Right kidney (tissue), 9 donors: ENCODE measurements at places on chromosomes 1 and 21.

GRCh38 chr1:106879538-106879937 is 176.9 kb upstream of the PRMT6 start:
- no peak for DNase-seq

GRCh38 chr1:85421179-85421578 is 43.8 kb downstream of the DDAH1 start:
- DNase-seq, result no peak

GRCh38 chr1:188888386-188888785 is 1589.3 kb downstream of the BRINP3 start:
- DNase-seq, result no peak

GRCh38 chr1:25477448-25478034 is 46.8 kb downstream of the MACO1 start:
- DNase-seq, result no peak

DNA sequence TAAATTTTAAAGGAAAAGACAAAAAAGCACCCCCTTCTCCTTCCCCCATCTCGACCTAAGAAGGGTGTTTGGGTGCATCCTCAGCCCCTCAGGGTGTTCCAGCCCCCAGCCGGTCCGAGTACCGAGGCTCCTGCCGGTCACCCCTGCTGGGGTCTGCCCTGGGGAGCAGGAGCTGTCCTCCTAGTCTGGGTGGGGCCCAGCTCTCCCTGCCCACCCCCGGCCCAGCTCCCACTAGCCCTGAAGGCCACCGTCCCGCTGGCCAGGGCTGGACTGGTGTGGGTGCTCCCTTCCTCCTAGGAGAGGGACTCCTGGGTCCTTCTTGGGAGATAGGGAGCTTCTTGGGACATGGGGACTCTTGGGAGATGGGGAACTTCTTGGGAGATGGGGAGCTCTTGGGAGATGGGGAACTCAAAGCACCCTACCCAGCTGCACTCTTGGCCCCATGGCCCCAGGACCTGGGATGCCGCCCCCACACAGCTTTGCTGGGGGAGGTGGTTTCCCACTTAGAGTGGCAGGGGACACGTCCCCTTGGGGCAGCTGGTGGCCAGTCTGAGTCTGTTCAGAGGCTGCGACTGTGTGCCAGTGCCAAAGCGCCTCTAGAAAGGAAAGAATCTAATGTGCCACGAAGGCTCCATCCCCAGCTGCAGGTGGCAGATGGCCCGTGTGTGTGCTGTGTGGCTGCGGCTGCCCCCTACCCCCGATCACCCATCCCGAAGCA is 44.5 kb downstream of the MORN1 start:
- DNase-seq, result no peak

- DNase-seq, result no peak
Observed at GRCh38 chr1:2047749-2048729, 2.2 kb upstream of the PRKCZ start.

DNA sequence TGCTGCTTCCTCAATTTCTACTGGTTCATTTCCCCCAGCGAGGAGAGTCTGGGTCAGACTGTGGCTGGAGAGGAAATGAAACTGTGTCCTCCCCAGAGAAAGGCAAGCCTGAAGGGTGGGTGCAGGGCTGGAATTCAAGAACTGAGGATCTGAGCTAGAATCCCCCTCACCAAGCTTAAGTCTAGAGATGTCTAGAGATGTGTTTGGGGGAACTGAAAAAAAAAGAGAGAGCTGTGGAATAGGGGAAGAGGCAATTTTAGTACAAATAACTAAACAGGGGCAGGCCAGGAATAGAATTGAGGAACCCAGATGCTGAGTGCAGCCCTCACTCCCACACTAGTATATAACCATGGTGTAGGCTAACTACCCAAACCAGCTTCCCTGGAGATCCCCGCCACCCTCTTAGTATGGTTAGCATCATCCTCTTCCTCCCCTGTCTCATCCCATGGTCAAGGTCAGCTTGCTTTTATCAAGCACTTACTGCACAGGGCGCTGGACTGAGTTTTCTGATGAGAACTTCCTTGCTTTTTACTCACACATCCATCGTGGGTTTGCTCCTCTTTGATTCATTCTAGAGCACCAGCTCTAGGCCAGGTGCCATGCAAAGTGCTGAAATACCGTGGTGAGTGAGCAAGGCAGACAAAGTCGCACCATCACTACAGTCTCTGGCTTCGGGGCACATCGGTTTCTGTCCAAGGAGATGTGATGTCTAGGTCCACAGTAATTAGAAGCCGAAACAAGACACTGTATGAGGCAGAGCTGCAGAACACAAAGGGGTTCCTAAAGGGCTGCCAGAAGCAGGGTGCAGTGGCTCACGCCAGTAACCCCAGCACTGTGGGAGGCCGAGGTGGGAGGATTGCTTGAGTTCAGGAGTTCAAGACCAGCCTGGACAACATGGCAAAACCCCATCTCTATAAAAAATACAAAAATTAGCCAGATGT is 112.9 kb upstream of the IPO9 start:
- no peak for DNase-seq

DNA sequence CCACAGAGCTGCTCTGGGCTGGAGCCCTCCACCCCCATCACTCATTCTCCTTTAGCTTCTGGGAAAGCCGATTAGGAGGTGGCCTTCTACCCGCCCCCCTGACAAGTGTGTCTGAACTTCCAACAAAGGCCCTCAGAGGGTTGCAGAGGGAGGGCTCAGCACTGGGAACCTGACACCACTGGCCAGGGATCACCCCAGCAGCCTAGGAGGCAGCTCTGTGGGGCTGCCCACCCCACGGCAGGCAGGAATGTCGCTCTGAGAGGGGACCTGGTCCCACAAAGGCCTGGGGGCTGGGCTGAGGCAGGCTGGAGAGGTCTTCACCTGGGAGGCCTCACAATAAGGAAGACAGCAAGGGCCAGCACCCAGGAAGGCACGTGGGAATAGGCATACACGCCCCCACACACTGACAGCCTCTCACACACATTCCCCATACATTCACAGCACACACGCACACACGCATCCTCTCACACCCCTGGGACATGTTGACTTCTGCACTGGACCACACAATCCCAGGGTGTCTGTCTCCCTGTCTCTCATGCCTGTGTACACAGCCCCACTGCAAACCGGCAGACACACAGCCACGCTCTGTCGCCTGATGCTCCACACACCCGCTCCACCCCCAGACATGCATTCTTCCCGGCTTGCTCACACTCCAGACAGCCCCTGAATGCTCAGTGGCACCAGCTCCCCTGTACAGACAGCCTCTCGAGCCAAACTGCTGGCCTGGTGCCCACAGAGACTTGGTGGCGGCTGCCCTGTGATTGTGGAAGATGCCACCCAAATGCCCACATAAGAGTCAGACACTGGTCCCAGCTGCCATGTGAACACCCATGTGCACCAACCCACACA is 30.7 kb downstream of the DMBX1 start:
- DNase-seq, result no peak

- DNase-seq, result no peak
Observed at GRCh38 chr1:26745191-26745590, 42.6 kb upstream of the PIGV start.

GRCh38 chr1:156500543-156500792 is at the start of gene MEF2D:
MEF2D (minus strand) TSS chr1:156500775; CDS start chr1:156483292, 17,483 bp downstream.
- DNase-seq, result peak; percentile 81

GRCh38 chr1:180261524-180262155 is 31.6 kb downstream of the LHX4 start:
- DNase-seq, result no peak

DNA sequence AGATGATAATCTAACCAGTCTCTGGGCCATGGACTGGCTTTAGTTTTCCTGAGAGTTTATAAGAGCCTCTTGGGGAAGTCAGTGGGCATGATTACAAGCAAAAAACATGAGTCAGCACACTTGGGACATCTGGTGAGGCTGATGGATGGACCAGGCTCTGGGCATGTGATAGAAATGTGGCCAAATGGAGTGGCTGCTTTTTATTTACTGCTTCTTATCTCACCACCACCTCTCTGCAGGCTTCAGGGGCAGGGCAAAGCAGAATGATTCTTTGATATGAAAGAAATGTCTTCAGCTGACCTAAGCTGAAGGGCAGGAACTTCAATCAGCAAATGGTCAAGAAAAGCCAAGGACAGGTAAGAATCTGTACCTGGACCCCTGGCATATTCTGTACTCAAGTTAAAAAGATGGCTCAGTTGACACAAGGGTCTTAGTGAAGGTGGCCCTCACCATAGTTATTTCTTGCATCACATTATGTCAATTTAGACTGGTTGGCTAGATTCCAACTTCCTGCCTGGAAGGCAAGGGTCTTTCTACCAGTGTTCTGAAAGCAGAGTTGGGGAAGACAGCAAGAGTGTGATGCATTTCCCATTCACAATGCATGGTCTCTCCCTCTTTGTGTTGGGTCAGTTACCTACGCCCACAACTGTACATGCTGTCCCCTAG is 162.8 kb downstream of the FASLG start:
- DNase-seq, result no peak

- no peak for DNase-seq
Observed at GRCh38 chr1:199067483-199067882, 428.6 kb downstream of the PTPRC start.

DNA sequence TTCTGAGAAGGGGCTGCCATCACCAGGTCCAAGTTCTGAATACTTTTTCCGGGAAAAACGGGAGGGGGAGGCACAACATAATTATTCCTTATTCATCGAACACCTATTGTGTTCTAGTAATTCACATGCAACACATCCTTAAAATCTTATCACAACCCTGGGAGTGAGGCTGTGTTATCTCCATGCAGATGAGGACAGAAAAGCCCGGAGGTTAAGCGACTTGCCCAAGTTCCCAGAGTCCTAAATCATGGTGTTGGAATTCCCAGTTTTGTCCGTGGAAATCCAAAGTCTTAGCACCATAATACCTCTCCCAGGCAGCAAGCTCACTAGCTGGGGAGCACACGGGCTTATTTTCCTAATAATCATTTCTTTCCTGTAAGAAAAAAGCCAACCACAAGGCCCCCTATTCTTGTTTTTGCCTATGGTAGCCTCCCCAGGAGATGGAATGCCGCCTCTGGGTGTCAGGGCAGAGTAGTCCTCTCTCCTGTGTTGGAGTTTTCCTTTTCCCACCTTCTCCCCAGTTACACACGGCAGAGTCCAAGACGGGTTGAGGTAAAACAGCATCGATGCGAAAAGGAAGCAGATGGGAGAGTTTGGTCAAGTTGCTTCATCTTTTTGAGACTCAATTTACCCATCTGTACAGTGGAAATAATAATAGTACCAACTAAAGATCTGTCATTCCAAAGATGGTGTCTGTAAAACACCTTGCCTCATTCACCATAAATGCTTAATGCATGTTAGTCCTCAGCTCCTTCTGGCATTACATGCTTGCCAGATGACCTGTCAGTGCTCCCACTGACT is 228.0 kb upstream of the TMEM51 start:
- no peak for DNase-seq

GRCh38 chr1:52769346-52770033 is 43.2 kb downstream of the ZYG11B start:
- DNase-seq, result no peak

- DNase-seq, result no peak
Observed at GRCh38 chr1:226708342-226708780, 30.7 kb downstream of the ITPKB start.

DNA sequence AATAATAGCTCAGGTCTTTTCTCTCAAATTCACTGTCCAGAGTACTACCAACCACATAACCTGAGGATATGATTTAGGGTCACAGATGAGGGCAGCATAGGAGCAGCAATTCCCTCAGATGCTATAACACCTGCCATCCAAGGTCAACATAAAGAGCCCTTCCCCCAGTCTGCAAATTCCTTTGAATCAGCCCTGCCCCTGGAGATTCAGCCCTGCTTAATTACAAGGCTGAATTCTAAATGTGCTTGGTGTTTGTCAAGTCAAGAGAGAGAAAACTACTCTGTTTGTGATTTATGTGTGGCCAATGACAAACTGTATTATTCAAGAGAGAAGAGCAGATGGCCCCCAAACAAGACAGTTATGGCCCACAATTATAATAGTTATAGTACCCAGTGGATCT is 195.7 kb upstream of the ADGRL2 start:
- no peak for DNase-seq

DNA sequence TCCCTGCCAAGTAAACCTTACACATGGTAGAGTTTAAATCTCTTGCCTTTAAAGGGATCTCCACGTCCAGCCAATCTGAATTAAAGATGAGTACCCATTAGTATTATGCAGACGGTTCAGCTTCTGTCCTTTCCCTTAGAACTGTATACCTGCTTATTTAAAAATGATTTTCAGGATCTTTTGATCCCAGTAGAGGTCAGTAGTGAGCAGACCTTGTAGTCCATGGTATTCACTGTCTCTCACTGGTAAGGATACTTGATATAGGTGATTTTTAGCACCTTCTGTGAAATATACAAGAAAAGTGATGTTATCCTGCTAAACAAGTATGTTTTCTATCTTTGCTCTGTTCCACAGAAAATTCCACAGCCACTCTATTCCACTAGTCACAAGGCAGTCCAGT is 1211.6 kb upstream of the ADGRL4 start:
- no peak for DNase-seq

DNA sequence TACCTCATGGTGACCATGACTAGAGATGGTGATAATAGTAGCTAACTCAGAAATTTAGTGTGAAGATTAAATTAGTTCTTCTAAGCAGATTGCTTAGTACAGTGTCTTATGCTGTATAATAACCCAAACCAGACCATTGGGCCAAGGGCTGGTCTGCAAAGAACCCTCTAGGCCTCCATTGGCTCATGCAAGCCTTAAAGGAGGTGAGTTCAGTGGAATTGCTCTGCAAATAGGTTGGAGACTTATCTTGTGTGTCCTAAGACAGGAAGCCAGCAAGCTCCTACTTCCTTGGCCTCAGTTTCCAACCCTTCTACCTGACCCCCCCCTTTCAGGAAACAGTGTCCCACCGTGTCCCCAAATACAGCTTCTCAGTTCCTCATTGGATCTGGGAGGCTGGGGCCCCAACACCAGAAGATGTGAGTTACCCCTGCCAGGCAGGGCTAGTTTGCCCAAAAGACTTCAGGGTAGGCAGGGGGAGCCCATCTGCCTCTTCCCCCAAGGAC is 1.9 kb upstream of the MEF2D start:
- DNase-seq, result peak; percentile 44

GRCh38 chr1:165364568-165365133 is 8.1 kb upstream of the LMX1A start:
- DNase-seq, result no peak

GRCh38 chr1:30300669-30301068 is 422.7 kb downstream of the MATN1 start:
- DNase-seq, result no peak

- no peak for DNase-seq
Observed at GRCh38 chr1:3893190-3893589, 6.9 kb downstream of the C1orf174 start.

GRCh38 chr1:54490361-54491248 is 57.4 kb upstream of the ACOT11 start:
- DNase-seq, result peak; percentile 65
